ENCODE measurements at places on chromosomes 12 and 14.

DNA sequence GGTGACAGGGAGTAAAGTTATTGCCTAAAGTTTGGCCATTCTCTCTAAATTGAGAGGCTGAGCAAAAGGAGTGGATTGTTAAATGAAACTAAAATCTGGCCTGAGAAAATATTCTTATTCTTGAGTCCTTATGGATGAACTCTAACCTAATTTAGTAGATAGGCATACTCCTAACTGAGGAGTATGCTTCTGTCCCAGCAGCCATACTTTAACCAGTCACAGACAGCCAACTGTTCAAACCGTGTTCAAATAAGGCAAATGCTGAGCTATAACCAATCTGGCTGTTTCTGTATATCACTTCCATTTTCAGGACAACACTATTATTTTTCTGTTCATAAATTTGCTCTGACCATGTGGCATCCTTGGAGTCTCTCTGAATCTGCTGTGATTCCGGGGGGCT is 75.9 kb upstream of the RERGL start:
- DNase-seq, result no peak

- DNase-seq, result no peak
Measured at GRCh38 chr12:1922075-1922709, 3.7 kb upstream of the CACNA2D4 start.

GRCh38 chr12:88142610-88142991 is 494 bp downstream of the TMTC3 start:
- peak; percentile 27 for DNase-seq

DNA sequence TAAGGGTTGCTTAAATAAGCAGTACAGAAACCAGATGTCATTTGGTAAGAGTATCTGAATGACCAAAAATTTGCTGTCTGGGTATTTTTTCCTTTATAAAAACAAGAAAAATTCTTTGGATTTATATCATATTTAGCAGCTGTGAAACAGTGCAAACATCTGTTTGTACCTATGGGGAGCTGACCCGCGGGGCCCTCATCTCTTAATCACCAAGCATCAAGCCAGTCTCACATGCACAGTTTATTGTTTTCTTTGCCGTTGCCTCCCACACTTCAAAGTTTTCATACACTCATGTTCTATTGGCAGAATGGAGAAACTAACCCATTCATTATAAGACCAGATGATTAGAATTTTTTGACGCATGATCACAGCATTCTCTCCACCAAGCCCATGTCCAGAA is 142.2 kb downstream of the BMP4 start:
- no peak for DNase-seq

- DNase-seq, result no peak
Measured at GRCh38 chr12:112933129-112933505, 5.2 kb upstream of the OAS3 start.

GRCh38 chr12:4112734-4113325 is 160.7 kb upstream of the CCND2 start:
- no peak for DNase-seq

DNA sequence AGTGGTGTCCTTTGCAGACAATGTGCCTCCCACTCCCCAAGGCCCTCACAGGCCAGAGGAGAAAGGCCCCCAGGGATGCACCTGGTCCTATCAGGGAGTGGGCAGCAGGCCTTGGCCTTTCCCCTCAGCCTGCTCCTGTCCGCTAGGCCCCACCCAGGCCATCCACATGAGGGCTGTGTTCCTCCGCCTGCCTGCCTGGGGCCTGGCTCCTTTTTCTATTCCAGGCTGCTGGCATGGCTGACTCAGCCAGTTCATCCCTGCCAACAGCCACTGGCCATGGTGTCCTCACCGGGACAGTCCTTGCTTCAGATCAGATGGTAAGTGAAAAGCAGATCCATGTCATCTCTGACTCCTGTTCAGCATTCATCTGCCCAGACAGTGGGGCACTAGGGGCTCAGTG is 13.4 kb downstream of the ISM2 start:
- DNase-seq, result no peak

DNA sequence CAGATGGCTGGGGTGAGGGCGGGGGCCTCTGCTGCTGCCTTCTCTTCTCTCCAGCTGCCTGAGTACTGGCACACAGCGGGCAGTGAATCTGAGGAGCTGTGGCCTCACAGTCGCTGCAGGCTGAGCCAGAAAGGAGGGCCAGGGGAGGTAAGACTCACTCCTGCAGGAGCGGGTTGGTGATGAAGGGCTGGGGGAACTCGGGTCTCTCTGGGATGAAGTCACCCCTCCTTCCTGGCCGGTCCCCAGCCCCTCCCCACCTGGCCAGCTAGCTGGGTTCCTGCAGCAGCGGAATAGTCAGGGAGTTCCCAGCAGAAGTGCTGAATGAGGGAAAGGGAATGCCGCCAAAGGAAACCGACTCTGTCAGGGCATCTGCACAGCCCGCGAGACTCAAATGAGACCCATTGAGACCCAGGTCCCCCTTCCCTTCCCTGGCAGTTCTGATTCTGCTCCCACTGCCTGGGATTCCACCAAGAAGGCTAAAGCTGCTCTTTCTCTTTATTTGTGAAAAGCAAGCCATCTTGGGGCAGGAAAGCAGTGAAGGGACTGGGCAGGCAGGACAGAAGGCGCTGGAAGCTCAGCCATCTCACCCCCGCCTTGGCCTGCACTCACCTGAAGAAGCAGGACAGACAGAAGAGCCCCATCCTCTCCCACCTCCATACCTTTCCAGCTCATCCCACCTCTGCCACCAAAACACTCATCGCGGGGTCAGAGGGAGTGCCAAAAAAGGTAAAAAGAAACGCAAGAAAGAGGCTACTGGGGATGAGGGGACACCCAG is 5.3 kb downstream of the NGB start:
- no peak for DNase-seq

- DNase-seq, result no peak
Measured at GRCh38 chr12:71472441-71472911, 32.9 kb downstream of the LGR5 start.

DNA sequence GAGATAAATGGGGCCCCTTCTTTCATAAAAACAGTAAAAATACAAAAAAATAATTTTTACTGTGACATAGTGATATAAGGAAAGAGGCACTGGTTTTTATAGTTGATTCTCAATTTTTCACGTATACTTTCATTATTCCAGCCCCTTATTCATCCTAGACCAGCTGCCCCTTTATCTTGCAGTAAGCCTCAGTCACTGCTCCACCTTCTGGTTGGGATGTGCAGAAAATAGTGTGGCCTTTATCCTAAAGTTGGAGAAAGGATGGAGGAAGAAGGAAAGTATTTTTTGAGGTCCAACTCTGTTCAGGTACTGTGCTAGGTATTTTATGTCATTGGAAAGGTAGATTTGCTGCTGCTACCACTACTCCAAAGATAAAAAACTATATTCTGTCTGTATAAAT is 172.7 kb downstream of the ANO6 start:
- DNase-seq, result peak; percentile 6

- no peak for DNase-seq
Measured at GRCh38 chr12:122882908-122883558, 12.9 kb downstream of the VPS37B start.

DNA sequence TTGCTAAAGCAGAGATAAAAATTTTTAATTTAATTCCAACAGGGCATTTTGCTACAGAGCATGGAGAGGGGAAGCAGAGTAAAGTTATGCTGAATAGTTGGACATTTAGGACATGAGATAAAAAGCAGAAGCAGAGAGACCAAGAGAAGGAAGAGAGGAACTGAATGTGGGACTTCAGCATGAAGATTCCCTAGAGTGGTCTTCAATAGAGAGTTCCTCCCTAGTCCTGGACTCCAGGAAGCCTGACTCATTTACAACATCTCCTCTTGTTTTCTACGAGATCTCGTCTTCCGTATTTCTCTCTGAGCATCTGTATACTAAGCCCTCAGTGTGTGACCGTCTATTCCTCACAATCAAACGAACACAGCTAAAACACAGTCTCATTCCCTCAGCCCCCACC is 35.2 kb upstream of the IFT81 start:
- DNase-seq, result no peak

DNA sequence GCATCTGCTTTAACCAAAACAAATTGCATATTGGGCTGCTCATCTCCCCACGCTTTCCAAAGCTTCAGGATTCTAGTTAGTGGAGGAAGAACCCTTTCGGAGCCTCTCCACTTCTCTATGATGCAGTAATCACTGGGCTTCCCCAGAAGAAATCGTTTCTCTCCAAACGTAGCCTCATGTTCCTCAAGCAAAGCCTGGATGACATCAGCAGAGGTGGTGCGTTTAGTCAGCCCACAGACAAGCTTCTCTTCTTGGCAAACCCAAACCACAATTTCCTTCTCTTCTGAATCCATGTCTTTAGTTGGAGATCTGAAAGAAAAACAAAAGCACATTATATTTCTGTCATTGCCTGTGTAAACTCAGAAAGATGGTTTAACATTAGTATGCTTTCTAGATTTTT is 30.6 kb downstream of the RASSF9 start:
- no peak for DNase-seq

- peak; percentile 88 for DNase-seq
Measured at GRCh38 chr12:111434680-111435338, 29.1 kb downstream of the SH2B3 start.

- DNase-seq, result peak; percentile 74
Measured at GRCh38 chr12:92403210-92404175, 257.8 kb upstream of the BTG1 start.

DNA sequence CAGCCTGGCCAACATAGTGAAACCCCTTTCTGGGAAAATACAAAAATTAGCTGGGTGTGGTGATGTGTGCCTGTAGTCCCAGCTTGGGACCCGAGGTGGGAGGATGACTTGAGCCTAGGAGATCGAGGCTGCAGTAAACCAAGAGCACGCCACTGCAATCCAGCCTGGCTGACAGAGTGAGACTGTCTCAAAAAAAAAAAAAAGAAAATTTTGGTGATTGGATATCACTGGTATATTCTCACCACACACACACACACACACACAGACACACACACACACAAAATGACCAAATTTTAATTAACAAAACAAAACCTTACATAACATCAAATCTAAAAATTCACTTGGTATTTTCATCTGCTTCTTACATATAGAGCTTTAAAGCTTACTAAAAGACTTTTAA is 3.4 kb upstream of the FAM177A1 start:
- DNase-seq, result no peak

GRCh38 chr14:42490536-42490935 is 883.9 kb downstream of the LRFN5 start:
- no peak for DNase-seq

DNA sequence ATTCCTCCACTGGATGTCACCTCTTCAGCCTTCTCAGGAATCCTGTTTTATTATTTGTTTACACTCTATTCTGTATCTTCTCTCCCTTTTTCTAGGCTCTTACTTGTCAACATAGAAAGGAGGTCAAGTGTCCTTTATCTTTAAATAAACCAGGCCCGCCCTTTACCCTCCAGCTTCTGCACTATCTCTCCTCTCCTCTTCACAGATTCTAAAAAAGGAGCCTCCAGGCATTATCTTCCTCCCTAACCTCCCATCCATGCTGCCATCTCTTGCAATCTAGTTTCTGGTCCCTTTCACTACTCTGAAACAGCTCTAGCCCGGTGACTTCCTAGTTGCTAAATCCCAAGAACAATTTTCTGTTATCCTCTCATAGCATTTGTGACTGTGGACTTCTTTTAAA is 24.1 kb upstream of the ARID2 start:
- no peak for DNase-seq

DNA sequence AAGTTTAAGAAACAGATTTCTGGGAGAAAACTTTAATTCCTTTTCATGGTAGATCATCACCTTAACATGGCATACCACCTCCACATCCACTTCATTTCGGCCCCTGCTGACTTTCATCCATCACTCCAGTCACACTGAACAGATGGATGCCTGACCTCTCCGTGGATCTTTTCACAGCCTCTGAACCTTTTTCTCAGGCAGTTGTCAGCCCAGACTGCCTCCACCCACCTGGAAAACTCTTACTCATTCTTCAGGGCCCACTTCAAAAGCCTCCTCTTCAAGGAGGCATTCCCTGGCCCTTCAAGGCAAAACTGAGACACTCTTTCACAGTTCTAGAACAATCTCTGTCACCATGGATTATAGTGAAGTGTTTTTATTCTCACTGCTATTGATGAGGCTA is 52.9 kb downstream of the GXYLT1 start:
- no peak for DNase-seq

GRCh38 chr12:57135527-57136326 is 7.4 kb downstream of the LRP1 start:
- DNase-seq, result no peak

DNA sequence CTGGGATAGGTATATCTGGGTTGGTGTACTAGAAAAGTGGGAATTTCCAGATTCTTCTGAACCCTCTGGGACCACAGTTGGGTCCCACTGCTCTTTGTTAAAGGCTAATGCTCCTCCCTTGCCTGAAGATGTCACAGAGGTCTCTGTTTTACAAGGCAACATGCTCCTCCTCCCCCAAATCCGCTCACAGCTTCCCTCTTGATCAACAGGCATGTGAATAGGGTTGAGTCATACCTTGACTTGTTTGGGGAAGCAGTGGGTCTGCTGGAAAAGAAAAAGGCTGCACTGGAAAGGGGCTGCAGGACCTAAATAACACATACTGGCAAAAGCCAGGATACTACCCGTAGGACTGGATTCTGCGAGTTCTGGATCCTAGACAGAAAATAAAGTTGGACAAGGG is 165.4 kb upstream of the TMEM260 start:
- no peak for DNase-seq

DNA sequence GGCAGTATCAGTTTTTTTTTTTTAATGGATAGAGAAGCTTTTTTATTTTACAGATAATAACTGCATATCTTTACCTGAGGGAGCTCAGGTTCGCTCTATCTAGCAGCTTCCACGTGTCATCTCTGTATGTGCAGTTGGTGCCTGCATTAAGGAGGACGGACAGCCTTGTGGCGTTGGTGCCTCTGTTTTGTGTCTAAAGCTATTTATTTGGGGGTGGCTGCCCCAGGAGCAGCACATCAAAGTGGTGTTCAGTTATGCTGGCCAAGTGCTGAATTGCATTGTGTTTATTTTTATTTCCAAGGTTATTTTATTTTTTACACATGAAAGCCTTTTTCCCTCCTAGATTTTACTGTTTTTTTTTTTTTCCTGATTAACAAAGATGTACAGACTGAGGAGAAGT is 59.7 kb downstream of the RASSF3 start:
- DNase-seq, result no peak

DNA sequence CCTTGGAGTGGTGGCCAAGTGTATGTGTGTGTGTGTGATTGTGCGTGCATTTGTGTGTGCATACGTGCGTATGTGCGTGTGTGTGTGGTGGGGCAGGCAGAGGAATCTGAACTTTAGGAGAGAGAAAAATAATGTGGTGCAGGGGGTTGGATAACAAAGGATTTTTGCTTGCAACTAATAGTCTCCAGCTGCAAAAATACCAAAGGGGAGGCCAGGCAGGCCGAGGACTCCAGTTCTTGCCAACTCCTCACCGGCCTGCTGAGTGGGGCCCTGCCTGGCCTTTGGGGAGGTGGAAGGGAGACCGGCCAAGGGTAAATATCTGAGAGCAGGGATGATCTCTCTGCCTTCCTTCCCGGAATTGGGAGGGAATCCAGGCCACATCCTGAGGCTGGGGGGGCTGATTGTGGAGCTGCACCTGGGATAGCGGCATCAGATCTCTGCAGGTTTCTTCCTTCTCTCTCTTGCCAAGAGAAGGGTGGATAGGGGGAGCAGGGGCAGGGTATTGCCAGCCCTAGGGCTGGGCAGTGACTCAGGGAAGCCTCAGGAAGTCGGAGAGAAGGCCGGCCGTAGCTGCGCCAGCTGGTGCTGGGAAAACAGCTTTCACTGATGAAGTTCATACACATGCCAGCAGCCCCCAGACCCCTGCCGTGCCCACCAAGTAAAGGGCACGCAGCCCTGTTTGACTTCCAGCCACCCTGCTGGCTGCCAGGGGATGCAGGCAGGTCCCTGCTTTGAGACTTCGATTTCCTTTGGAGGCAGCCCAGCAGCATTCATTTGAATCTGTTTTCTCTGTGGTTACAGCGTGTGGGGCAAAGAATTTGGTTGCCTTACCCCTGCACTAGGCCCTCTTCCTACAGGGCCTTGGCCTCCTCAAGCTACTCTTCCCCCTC is 4.6 kb upstream of the LRP1-AS start:
- no peak for DNase-seq

Data from stimulated activated CD4-positive, alpha-beta T cell treated with anti-CD3 and anti-CD28 coated beads, Interleukin-4, amount 100 ng/mL, for 24 hours (primary cell).